ENCODE measurements at places on chromosomes 11 and 22.

DNA sequence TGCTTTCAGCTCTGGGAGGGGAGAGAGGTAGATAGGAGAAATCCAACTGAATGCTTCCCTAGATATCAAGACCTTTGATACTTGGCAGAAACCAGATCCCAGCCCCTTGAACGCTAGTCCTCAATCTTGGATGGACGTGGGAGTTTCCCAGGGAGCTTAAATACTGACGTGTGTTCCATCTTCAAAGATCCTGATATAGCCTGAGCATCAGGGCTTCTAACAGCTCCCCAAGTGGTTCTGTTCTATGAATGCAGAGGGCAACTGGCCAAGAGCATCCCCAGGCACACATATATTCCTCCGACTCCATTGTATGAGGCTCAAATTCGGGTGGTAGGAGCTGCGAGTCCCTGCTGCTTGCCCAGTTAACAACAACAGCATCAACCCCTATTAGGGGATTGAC lies 8.7 kb upstream of the ACCS start:
- H3K4me3 ChIP-seq, result no peak overlapping the region
- H3K36me3 ChIP-seq, result no peaks in the 10 kb centered on the region
- no peak overlapping the region for H3K27ac ChIP-seq
- DNase-seq, result no peak
- H3K27me3 ChIP-seq, result peaks cover 70% of the 10 kb centered on the region

- H3K36me3 ChIP-seq, result no peaks in the 10 kb centered on the region
- H3K4me3 ChIP-seq, result no peak within 1 kb of the TSS
- H3K27me3 ChIP-seq, result peaks cover 69% of the 10 kb centered on the region
- no peaks in the 10 kb centered on the region for H3K4me1 ChIP-seq
- DNase-seq, result no peak
These were observed at the start of gene NTM for GRCh38 chr11:131370090-131370751. NTM (plus strand) TSS chr11:131370615.

DNA sequence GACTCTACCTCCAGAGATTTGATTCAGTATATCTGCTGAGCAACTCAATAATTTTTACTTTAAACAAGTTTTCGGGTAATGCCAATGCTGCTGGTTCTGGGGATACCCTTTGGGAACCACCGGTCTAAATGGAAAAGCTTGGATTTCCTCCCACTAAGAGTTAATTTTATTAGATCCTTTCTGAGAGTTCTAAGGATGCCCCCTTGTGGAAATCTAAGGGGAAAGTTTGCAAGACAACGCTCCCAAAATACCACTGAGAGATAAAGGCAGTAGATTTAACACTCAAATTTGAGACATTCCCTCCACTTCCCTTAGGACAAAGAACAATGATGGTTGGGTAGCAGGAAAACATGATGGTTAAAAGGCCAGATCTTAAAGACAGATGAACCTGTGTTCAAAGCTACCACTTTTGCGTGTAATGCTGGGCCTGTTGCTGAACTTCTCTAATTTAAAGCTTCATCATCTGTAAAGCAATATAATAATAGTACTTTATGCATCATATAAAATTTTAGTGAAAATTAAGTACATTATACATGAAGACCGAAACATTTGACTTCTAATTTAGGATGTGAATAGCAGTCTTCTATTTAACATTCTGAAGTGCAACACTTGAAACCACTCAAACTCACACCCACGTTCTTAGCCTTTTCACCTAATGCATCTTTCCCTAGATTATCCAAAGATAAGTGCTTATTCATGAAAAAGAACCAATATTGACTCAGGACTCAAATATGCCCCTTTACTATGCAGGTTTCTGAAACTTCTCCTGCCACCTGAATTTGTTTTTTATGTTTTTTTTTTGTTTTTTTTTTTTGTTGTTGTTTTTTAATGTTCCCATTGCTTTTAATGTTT lies 110.1 kb upstream of the LUZP2 start:
- no peak for DNase-seq
- no peaks in the 10 kb centered on the region for H3K27me3 ChIP-seq
- peaks cover 11% of the 10 kb centered on the region for H3K4me1 ChIP-seq

DNA sequence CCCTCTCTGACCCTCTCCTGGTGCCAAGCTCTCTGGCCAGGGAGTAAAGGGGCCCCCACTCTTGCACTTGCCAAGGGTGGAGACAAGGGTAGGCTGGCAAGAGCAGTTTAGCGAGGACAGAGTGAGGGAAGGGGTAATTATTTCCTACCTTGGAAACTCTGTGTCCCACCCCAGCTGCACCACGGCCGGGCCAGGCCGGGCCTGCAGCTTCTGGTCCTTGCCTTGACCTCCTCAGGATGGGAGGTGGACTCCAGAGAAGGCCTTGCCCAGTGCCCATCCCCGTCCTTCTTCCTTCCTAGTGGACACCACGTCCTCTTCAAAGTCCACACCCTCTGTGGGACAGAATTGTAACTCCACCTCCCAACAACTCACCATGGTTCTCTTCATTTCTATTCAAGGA lies 18.4 kb upstream of the OSBPL5 start:
- H3K4me1 ChIP-seq, result no peaks in the 10 kb centered on the region
- no peaks in the 10 kb centered on the region for H3K36me3 ChIP-seq
- no peak overlapping the region for H3K4me3 ChIP-seq
- no peak overlapping the region for H3K27ac ChIP-seq

DNA sequence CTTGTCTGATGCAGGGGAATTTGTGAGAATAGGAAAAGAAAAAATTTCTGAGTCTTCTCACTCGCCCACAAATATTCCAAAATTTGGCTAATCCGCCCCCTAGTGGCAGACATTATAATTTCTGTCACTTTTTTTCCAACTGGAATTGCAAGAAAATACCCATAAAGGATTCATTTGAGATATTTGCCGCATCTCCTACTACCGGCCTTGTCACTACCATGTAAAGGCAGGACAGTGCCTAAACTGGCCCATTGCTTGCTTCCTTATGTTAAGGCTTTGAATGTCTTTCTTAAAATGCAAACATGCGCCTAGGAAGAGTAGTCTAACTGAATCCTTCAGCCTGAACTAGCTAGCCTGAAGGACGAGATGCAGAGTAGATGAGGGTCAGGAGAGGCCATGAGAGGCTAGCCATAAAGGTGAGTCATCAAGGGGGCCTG lies 9.3 kb upstream of the CEP295 start:
- DNase-seq, result peak; percentile 53
- no peaks in the 10 kb centered on the region for H3K4me1 ChIP-seq
- no peaks in the 10 kb centered on the region for H3K36me3 ChIP-seq
- H3K27ac ChIP-seq, result no peak overlapping the region
- no peak overlapping the region for H3K4me3 ChIP-seq

DNA sequence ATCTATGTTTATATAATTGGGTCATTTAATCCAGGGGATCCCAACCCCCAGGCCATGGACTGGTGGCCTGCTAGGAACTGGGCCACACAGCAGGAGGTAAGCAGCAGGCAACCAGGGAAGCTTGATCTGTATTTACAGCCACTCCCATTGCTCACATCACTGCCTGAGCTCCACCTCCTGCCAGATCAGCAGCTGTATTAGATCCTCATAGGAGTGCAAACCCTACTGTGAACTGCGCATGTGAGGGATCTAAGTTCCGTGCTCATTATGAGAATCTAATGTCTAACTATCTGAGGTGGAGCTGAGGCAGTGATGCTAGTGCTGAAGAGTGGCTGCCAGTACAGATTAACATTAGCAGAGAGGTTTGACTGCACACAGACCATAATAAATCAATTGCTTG lies 32.8 kb downstream of the MS4A2 start:
- H3K4me3 ChIP-seq, result no peak overlapping the region
- DNase-seq, result no peak
- H3K27me3 ChIP-seq, result no peaks in the 10 kb centered on the region
- no peaks in the 10 kb centered on the region for H3K36me3 ChIP-seq
